ENCODE measurements at places on chromosomes 7 and 10. TPM values are rescaled to one million over a fixed set of nuclear protein-coding genes. Genes with fewer than 3 reads are reported as not detected.

GRCh38 chr10:113997428-113997827, 46.2 kb upstream of the ADRB1 start:
- no peak overlapping the region for H3K27ac ChIP-seq
- peaks cover 5% of the 10 kb centered on the region for H3K4me1 ChIP-seq
- no peaks in the 10 kb centered on the region for H3K36me3 ChIP-seq
- H3K4me3 ChIP-seq, result no peak overlapping the region
- no peak for DNase-seq
- H3K27me3 ChIP-seq, result peaks cover 4% of the 10 kb centered on the region

SLC16A12 gene
- not detected for total RNA-seq

DNA sequence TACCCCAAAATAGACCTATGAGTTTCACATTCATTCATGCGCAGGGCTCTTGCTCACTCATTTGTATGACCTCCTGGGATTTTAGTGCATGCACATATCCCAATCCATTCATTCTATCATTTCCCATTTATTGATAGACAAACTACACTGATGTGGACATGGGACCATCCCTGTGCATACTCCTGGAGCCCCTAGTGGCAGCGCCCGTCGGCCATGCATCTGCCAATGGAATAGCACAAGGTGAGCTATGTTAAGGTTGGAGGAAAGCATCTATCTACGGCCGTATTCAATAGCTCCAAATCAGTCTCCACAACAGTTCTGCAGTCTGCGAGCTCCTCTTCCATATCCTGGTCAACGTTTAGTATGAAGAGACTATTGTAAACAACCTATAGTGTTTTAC, 31.7 kb upstream of the FIGNL1 start:
- H3K36me3 ChIP-seq, result no peaks in the 10 kb centered on the region
- H3K4me1 ChIP-seq, result no peaks in the 10 kb centered on the region
- H3K4me3 ChIP-seq, result no peak overlapping the region
- H3K27me3 ChIP-seq, result no peaks in the 10 kb centered on the region
- no peak for DNase-seq

DNA sequence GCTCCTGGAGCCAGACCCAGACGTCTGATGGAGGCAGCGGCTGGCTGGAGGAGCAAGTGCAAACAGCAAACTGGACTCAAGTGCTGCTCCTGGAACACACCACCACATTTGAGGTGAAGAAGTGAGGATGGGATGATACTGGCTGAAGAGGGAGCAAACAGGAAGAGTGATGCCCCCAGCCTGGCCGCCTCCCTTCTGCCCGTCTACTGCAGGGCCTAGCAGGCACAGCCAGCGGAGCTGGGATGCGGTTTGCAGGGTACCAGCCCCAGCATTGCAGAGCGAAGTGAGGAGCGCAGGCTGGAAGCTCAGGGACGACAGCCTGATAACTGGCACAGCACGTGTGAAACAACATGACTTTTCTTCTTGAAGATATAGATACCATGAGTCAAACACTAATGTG, 111.8 kb upstream of the ZNF32 start:
- H3K27ac ChIP-seq, result no peak overlapping the region

AGR3 gene
- not detected for total RNA-seq

DNA sequence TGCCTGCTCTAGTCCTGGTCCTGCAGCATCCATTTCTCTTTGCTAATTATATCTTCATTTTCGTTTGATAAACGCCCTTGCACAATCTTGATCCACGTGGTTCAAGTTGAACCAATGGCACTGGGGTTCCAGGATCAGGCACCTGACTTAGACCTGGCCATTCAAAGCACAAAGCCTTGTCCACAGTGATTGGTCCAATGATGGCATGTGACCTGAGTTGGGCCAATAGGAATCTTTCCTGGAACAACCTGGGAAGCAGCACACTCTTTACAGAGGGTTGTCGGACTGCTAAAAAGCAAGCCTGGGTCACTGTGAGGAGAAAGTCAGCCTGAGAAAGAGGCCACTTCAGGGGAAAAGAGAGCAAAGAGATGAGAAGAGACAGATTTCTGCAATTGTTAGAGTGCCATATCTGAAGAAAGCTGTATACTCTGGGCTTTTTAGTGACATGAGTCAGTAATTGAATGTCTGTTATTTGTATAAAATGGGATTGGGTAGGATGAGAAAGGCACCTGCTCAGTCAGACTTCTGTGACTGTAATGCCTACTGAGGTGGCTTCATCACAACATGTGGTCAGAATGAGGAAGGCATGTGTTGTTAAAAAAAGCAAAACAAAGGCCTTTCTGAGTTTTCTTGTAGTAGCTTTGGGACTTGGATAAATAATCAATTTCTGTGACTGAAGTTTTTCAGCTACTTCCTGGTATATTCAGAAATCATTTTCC, 4.4 kb upstream of the STEAP4 start:
- no peaks in the 10 kb centered on the region for H3K4me1 ChIP-seq
- no peak overlapping the region for H3K27ac ChIP-seq
- no peaks in the 10 kb centered on the region for H3K27me3 ChIP-seq
- no peak for DNase-seq
- H3K4me3 ChIP-seq, result no peak overlapping the region

GRCh38 chr7:125112850-125113249, 183.2 kb upstream of the POT1 start:
- no peak for DNase-seq
- H3K36me3 ChIP-seq, result no peaks in the 10 kb centered on the region
- no peak overlapping the region for H3K27ac ChIP-seq
- no peaks in the 10 kb centered on the region for H3K27me3 ChIP-seq
- no peak overlapping the region for H3K4me3 ChIP-seq
- no peaks in the 10 kb centered on the region for H3K4me1 ChIP-seq

DNA sequence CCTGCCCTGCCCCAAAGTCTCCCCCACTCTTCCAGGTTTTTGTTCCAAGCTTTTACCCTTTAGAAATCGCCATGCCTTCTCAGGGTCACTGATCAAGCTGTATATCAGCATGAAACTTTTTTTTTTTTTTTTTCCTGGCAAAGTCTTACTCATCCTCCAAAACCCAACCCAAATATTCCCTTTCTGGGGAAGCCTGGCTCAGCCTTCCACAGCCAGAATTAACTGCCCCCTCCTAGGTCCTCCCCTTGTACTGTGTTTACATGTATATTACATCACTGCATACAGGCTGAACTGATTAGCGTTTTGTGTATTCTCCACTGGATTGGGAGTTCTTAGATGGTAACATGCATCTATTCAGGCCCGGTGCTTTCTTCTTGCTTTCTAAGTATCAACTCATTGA, 4.6 kb upstream of the NOBOX start:
- no peaks in the 10 kb centered on the region for H3K27me3 ChIP-seq
- no peak overlapping the region for H3K27ac ChIP-seq
- no peak for DNase-seq
- H3K36me3 ChIP-seq, result no peaks in the 10 kb centered on the region
- H3K4me1 ChIP-seq, result no peaks in the 10 kb centered on the region
- no peak overlapping the region for H3K4me3 ChIP-seq

- no peak overlapping the region for H3K27ac ChIP-seq
- DNase-seq, result no peak
- H3K4me1 ChIP-seq, result no peaks in the 10 kb centered on the region
- no peak overlapping the region for H3K4me3 ChIP-seq
- H3K27me3 ChIP-seq, result no peaks in the 10 kb centered on the region
Observed at GRCh38 chr7:118040562-118040961, 143.4 kb upstream of the LSM8 start.

- no peak for DNase-seq
- H3K27ac ChIP-seq, result no peak overlapping the region
- no peaks in the 10 kb centered on the region for H3K27me3 ChIP-seq
- no peaks in the 10 kb centered on the region for H3K4me1 ChIP-seq
- no peaks in the 10 kb centered on the region for H3K36me3 ChIP-seq
- no peak overlapping the region for H3K4me3 ChIP-seq
Observed at GRCh38 chr7:117741962-117742361, 131.3 kb downstream of the CTTNBP2 start.

- H3K4me3 ChIP-seq, result no peak overlapping the region
- H3K27me3 ChIP-seq, result peaks cover under 1% of the 10 kb centered on the region
- H3K27ac ChIP-seq, result no peak overlapping the region
Observed at GRCh38 chr7:117269886-117270285, 53.0 kb downstream of the WNT2 start.

LIPK gene
- not detected for total RNA-seq

All from CD8-positive, alpha-beta memory T cell (primary cell).